ENCODE measurements at places on chromosomes 4 and X. TPM values are rescaled to one million over a fixed set of nuclear protein-coding genes. Genes with fewer than 3 reads are reported as not detected.

JCHAIN gene
- total RNA-seq: not detected

CFAP47 gene
- not detected for total RNA-seq

BST1 gene
- 0.44 TPM for total RNA-seq

MAGEA1 gene
- not detected for total RNA-seq
